Uterus (tissue), 4 donors: ENCODE measurements at places on chromosomes 2 and 18. TPM values are rescaled to one million over a fixed set of nuclear protein-coding genes. Genes with fewer than 3 reads are reported as not detected.

- no peaks in the 10 kb centered on the region for H3K36me3 ChIP-seq
- no peak overlapping the region for H3K27ac ChIP-seq
- no peaks in the 10 kb centered on the region for H3K27me3 ChIP-seq
- no peak overlapping the region for H3K4me3 ChIP-seq
Observed at GRCh38 chr18:58458304-58458703, 170.6 kb downstream of the ALPK2 start.

- no peak overlapping the region for H3K4me3 ChIP-seq
- H3K4me1 ChIP-seq = no peaks in the 10 kb centered on the region
- H3K27ac ChIP-seq = no peak overlapping the region
- DNase-seq = peak; percentile 12
Observed at GRCh38 chr18:79532313-79533007, 136.7 kb downstream of the NFATC1 start.

DNA sequence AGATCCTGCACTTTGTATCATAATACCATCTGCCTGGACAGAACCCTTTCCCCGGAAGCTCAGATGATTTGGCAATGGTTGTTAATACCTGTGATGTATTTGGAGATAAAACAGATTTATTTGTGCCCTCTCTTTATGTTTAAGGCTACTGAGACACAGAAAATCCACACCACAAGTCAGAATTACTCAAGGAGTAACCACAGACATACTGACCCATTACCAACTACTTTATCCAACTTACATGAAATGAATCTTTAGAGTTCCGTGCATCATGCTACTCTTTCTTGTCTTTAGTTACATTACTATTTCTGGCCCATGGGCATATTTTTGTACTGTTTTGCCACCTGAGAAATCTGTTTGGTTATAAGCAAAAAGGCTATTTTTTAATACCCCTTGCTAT, 384.0 kb downstream of the STK39 start:
- no peaks in the 10 kb centered on the region for H3K4me1 ChIP-seq
- H3K36me3 ChIP-seq = no peaks in the 10 kb centered on the region
- no peak overlapping the region for H3K4me3 ChIP-seq
- no peaks in the 10 kb centered on the region for H3K27me3 ChIP-seq
- H3K27ac ChIP-seq = no peak overlapping the region

DNA sequence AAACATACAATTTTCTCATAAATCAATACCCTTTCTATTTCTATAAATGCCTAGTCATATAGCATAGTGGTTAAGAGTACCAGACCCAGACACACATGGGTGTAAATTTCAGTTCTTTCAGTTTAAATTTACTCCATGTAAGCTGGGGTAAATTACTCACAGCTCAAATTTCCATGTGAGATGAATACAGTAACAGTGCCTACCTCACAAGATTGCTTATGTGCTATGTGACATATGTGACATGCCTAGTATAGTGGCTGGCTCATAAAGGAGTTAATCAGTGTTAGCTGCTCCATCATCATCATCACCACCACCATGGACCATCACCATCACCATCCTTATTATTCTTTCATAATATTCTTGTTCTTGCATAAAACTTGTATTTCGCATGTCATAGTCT, 61.6 kb upstream of the CD302 start:
- DNase-seq = no peak
- no peaks in the 10 kb centered on the region for H3K4me1 ChIP-seq
- H3K27ac ChIP-seq = no peak overlapping the region
- no peaks in the 10 kb centered on the region for H3K27me3 ChIP-seq

DNA sequence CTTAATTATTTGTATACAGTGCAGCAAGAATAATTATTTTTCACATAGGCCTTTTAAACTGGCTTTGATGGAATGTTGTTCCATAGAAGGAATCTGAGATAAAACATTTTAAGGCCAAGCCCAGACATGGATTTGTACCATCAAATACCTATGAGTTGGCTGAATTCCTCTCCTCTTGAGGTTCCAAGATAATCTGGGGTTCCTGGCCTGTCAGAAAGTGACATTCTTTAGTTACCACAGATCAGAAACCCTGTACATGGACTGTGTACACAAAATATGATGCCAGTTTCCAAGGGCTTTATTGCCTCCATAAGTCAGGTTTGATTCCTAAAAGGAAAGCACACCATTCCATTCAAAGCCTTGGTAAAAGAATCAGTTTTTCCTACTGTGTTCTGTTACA, 1256.7 kb upstream of the NRXN1 start:
- H3K27ac ChIP-seq = no peak overlapping the region
- no peaks in the 10 kb centered on the region for H3K36me3 ChIP-seq
- H3K27me3 ChIP-seq = no peaks in the 10 kb centered on the region
- no peaks in the 10 kb centered on the region for H3K4me1 ChIP-seq

DNA sequence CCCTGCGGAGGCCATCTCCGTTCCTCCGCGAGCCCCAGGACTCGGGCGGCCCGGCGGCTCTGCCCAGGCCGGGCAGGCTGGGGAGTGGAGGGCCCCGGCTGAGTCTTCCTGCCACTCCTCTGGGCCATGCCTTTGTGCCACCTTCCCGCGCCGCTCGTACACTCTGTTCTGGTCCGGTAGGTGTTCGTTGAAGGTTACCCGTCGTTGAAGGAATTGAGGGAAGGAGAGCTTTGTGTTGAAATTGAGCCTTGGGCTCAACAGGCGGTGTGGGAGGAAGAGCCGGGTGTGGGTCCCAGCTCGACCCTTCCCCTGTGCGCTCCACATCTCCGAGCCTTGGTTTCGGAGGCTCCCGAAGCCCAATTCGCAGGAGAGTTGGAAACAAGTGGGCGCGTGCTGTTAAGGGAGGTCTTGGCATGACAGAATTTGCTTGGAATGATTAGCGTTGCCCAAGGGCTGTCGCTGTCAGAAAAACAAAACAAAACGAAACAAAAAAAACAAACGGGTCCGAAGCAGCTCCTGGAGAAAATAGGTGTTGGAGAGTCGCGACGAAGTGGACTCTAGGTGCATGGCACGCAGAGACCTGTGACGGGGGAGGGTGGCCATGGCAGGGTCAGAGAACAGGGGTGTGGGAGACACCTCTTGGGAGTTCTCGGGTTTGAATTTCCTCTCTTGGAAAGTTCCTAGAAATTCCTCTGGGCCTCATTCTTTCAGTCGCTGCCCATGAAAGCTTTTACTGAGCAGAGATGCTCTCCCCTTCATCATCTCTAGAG, 1.2 kb upstream of the MZT2A start:
- DNase-seq = no peak
- H3K4me3 ChIP-seq = peak overlapping the region; percentile 76
- H3K36me3 ChIP-seq = no peaks in the 10 kb centered on the region
- no peaks in the 10 kb centered on the region for H3K4me1 ChIP-seq
- H3K27me3 ChIP-seq = no peaks in the 10 kb centered on the region

DNA sequence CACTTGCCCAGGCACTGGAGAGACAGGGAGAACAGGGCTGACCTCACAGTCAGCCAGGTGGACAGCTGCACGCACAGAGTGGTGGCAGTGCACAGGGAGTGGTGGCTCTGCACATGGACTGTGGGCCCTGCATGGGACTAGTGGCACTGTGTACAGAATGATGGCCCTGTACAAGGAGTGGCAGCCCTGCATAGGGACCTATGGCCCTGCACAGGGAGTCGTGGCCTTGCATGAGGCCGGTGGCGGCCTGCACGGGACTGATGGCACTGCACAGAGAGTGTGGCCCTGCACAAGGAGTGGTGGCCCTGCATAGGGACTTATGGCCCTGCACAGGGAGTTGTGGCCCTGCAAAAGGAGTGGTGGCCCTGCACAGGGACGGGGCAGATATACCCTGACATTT, 19.1 kb upstream of the STEAP3 start:
- no peak for DNase-seq
- H3K27ac ChIP-seq = no peak overlapping the region
- no peak overlapping the region for H3K4me3 ChIP-seq
- no peaks in the 10 kb centered on the region for H3K4me1 ChIP-seq
- H3K36me3 ChIP-seq = no peaks in the 10 kb centered on the region
- no peaks in the 10 kb centered on the region for H3K27me3 ChIP-seq

DNA sequence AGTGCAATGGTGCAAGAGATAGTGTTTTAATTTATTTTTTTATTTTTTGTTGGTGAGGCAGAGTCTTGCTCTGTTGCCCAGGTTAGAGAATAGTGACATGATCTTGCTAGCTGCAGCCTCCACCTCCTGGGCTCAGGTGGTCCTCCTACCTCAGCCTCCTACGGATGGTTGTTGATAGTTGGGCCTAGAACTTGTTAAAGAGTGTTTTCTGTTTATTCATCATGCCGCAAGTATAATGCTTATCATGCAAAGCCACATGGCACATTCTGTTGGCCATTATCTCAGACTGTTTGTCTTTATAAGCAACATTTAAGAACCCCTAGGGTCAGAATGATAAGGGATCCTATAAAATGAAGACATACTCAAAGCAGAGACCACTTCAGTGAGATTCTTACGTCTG, 1.7 kb downstream of the UGGT1 start:
- H3K4me1 ChIP-seq = no peaks in the 10 kb centered on the region
- no peak overlapping the region for H3K27ac ChIP-seq
- no peak overlapping the region for H3K4me3 ChIP-seq
- no peaks in the 10 kb centered on the region for H3K36me3 ChIP-seq

GRCh38 chr18:46756559-46757201, at the start of gene ST8SIA5:
TSS of gene ST8SIA5 (minus strand) at chr18:46757053. CDS start at chr18:46756508, 545 bp downstream.
- no peak for DNase-seq
- H3K36me3 ChIP-seq = no peaks in the 10 kb centered on the region
- no peak within 1 kb of the TSS for H3K4me3 ChIP-seq
- no peak within 1 kb of the TSS for H3K27ac ChIP-seq

DNA sequence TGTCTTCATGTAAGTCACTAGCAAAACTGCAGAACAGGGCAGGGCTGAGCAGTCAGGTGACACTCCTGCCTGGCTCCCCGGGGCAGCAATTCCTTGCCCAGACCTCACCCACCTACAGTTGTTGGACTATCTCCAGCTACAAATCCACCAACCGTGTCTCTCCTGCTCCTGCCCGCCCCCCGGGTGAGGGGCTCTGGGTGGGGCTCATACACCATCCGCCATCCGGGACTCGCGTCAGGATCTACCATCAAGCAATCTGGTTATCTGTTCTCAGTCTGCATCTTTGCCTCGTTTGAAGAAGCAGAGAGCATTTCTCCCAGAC, 13.5 kb upstream of the GLI2 start:
- no peak overlapping the region for H3K4me3 ChIP-seq
- no peak for DNase-seq
- no peak overlapping the region for H3K27ac ChIP-seq
- no peaks in the 10 kb centered on the region for H3K36me3 ChIP-seq

DNA sequence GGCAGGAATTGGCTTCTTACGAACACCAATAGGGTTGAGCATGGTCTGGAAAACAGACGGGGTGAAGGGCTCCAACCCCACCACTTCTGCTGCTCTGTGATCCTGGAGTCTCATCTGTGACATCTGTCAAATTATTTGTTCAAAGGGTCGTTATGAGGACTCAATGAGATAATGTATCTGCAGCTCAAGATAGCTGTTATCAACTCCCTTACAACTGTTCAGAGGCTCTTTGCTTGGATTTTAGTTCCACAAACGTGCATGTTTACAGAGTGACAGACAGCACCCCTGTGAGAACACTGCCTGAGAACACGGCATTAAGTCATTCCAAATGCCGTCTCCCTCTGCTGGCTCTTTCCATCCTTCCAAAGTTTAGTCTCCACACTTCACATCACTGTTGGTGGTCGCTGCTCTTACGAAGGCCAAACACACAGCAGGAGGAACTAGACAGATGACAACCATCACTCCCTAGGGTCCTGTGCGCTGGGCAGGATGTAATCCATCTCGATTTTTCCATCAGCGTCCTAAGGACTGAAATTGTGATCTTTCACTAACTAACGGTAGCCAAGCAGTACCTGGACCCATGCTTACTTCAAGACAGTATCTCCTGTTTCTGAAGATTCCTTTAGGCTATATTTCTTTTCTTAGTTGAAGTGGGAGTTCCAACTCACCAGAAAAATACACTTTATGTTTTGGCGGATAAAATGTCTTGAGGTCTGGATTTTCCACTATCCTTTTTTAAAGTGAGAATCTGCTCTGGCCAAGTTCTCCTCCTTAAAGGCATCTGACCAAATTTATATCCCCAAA, 220.3 kb downstream of the ANAPC1 start:
- DNase-seq = no peak
- H3K36me3 ChIP-seq = no peaks in the 10 kb centered on the region
- no peaks in the 10 kb centered on the region for H3K27me3 ChIP-seq
- no peak overlapping the region for H3K27ac ChIP-seq
- no peak overlapping the region for H3K4me3 ChIP-seq
- no peaks in the 10 kb centered on the region for H3K4me1 ChIP-seq

DNA sequence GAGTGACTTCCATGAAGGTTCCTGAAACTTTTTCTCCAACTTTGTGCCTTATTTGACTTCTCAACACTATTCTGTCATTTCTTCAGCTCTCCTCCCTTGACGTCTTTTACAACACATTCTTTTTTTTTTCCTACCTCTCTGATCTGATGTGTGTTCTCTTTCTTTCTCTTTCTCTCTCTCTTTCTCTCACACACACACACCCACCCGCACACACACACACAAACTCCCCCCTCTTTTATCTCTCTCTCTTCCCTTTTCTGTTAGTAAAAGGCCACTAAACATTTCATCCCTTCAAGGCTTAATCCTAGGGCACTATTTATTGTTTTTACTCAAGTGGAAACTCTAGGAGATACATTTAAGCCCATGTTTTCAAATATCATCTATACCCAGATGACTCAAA, 107.8 kb upstream of the CNTNAP5 start:
- H3K4me1 ChIP-seq = no peaks in the 10 kb centered on the region
- H3K4me3 ChIP-seq = no peak overlapping the region
- no peaks in the 10 kb centered on the region for H3K36me3 ChIP-seq
- no peak for DNase-seq
- no peaks in the 10 kb centered on the region for H3K27me3 ChIP-seq

GRCh38 chr18:48100165-48100575, 169.7 kb upstream of the SMAD2 start:
- H3K4me1 ChIP-seq = no peaks in the 10 kb centered on the region
- H3K36me3 ChIP-seq = no peaks in the 10 kb centered on the region
- no peak overlapping the region for H3K4me3 ChIP-seq
- peak overlapping the region; percentile 44 for H3K27ac ChIP-seq
- H3K27me3 ChIP-seq = no peaks in the 10 kb centered on the region
- no peak for DNase-seq

GRCh38 chr18:50659091-50660003, 99.5 kb downstream of the MAPK4 start:
- no peak overlapping the region for H3K4me3 ChIP-seq
- no peak for DNase-seq
- H3K36me3 ChIP-seq = no peaks in the 10 kb centered on the region
- H3K27ac ChIP-seq = no peak overlapping the region
- H3K27me3 ChIP-seq = no peaks in the 10 kb centered on the region

Gene ANKRD23
- total RNA-seq = 4.4 TPM

Gene CFAP65
- 0.21 TPM for total RNA-seq

Gene PLCD4
- 1.2 TPM for total RNA-seq

Gene DNER
- 6.2 TPM for total RNA-seq

Gene NEU2
- not detected for total RNA-seq

Gene RGPD4
- 0.34 TPM for total RNA-seq

Gene FTCDNL1
- 5.8 TPM for total RNA-seq
